ENCODE measurements at places on chromosomes 5 and 9.
A peak's percentile ranks its signal among the peaks of the same experiment; 100 is the strongest.

DNA sequence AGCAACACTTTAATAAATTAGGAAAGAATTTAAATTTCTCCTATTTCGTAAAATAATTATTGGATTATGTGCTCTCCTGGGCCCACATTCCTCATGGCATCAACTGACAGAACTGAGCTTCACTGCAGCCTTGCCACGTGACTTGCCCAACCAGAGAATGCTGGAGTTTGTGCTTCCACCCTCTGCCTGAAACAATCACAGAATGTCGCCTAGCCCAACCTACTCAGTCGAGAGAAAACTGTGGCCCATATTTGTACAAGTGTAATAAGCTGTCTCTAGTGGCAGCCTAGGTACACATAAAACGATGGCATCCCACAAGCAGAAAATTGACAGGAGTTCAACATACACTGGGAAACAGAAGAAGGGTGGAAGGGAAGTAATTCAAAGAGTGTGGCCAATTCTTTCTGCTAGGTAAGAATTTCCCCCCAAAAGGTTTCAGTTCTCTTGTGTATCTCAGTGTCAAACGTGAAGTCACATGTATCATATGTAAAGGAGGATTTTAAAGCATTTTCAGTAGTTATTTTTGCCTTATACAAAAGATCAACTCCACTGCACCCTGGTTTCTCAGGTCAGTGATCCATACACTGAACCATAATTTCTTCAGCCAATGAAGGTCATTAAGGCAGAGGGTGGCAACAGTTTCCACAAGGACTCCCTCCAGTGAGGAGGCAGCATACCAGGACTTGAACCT is 41.7 kb downstream of the ZNF608 start:
- no peak for DNase-seq

DNA sequence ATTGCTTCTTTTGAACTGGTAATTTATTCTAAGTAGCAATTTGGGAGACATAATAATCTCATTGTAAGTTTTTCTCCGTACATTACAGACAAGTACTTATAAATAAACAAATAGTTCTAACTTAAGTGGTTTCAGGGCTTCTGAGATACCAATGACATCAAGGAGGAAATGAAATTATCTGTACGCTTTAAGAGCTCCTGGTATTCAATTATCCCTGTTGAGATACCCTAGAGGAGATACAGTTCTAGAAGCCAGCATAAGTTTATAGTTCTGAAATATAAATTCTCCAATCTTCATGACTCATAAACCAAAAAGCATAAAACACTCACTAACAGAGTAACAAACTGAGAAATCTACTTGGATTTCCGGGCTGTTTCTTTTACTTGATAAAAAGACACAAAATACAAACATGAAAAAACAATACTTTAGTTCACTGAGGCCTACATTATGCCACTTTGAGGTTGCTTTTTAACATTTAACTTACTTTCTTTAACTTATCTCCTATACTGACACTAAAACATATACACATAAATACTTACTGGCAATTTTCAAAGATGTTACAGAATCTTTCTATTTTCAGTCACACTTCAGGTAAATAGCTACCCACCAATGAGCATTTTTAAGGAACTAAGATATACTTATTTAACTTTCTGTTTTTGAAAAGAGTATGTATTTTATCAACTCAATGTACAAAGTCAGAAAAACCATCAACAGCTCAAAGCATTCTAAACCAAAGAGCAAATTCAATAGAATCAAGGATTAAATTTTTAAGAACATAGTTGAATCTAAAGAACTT is 7.5 kb downstream of the DCTN4 start:
- DNase-seq = no peak

GRCh38 chr9:110058304-110058953 is 149.5 kb downstream of the C9orf152 start:
- DNase-seq = no peak

DNA sequence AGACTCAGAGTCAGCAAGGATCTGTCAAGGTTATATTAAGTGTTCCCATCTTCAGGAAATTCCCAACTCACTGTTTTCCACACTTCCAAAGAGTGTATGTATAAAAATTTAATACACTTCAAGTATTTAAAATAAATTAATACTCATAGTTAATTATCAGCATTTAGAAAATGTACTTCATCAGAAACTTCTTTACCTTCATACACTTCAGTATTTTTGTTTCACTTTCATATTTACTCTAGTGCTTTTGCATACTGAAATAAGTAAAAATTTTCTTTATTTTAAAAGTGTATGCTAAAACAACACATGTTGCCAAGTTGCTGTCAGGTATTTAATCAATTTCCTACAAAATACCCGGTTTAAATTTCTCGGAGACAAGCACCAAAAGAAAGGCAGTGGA is 16.5 kb downstream of the RICTOR start:
- peak; percentile 9 for DNase-seq

DNA sequence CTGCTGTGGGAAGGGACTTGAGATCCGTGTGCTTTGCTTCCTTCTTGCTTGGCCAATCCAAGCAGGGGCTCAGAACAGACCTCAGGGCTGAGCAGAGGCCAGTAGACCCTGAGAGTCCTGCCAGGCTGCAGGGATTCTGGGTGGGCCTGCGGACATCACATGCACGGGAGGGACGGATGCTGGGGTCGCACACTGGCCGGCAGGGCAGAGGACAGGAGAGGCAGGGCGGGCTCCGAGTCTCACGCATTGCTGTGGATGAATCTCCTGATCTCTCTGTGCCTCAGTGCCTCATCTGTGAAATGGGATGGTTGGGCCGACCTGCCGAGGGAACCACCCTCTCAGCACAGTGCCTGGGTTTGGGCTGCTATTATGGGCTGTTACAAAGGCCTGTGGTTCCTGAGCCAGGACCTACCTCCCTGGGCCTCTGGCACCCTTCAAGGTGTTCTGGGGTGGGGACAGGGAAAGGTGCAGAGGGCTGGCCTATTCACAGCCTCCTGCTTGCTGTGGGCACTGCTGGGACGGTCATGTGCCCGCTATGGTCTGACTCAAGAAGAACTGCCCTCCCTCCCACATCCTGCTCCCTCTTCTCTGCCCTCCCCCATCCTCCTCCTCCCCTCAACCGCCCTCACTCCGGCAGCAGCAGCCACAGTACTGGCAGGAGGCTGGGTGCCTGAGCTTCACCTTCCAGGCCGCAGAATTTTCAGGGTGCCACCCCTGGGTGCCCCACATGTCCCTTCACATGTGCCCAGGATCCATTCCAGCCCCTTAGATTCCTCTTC is 43.3 kb downstream of the NCS1 start:
- DNase-seq = peak; percentile 21

- DNase-seq = no peak
Observed at GRCh38 chr5:7372399-7372798, 23.5 kb upstream of the ADCY2 start.

- no peak for DNase-seq
Observed at GRCh38 chr9:124664143-124664542, 107.0 kb downstream of the NR6A1 start.

DNA sequence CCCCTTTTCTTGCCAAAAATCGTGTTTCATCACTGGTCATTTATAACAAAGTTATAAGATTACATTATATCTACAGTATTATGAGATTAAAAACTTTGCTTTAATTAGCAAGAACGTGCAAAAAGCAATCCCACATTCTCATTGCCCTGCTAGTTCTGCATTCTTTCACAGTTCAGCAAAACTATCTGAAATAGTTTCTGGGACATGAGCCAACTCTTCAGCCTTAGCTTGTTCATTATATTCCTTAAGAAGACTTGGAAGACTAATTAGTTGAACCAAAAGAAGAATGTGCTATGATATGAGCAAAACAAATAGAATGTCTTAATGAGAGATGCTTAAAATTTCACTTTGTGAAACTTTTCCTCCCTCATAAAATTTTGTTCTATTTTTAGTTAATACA is 76.7 kb downstream of the ITGA1 start:
- DNase-seq = no peak

DNA sequence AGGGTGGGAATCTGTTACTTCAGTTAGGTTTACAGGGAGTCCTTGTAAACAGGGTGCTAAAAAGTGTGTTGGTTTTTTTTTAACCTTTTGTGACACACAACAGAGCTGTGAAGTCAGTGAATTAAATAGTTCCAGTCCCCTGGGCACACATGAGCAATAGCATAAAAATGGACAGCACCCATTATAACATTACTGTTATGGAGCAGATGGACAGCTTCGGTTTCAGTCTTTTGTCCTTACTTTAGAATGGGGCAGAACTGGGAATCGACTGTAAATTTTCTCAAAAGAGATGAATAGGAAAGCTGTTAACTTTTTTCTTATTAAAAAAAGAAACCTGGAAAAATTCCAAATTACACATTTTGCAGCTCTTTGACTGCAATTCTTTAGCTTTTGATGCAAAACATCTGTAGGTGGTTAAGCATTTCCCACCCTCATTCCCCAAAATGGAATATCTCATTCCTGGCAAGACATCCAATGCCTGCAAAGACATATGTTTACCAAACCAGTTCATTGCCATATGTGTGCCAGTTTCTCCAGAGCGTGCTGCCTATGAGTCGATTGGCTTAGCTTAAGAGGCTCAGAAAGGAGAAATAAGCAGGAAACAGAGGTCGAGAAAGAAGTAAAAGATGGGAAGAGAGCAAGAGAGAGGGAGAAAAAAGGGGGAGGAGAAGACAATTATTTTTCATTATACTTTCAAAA is 212.3 kb upstream of the TMEM161B start:
- no peak for DNase-seq

DNA sequence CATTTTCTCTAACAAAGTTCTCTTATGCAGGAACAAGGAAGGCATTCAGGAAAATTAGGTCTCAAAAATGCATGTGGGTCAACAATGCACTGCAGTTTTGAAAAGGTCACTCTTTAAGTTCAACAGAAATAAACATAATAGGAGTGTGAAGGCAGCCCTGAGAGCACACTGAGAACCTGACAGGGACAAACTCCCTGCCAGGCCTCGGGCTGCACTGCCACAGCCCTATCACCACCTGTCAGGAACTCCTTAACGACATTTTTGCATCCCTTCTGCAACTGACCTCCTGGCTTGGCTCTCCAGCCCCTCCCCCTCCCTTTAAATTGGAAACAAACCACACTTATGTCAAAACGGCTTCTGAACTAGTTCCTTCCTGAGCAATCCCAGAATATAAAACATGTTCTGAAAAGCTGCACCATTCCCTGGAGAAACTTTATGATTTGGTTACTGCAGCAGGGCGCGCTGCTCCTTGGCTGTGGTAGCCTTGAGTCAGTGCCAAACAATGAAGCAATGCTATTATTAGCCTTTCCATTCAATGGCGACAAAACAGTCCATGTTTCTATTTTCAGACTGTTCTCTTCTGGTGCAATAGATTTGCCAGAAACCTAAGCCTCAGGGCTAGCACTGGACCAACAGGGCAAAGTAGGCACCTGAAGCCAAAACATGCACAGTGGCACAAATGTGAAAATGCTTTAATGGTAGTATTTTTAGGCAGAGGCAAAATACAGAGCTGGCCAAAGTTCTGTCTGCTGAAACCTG is 160.1 kb upstream of the ZNF608 start:
- DNase-seq = no peak

- DNase-seq = no peak
Observed at GRCh38 chr5:112064271-112064701, 307.3 kb upstream of the NREP start.

DNA sequence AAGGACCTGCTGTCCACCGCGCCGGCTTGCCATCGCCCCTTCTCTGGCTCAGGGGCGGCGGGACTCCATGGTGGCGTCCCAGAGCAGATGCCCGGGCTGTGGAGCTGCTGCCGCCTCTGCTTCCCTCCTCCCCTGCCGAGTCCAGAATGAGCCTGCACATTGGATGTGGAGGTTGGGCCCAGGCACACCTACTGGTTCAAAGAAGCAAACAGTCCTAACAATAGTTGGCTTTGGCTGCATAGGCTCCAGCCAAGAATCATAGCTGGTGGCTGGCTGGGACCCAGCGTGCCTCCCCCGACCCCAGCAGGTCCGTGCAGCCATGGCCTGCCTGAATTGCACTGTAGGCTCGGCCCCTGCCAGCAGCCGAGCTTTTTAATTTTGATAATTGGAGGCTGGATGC is 25.8 kb downstream of the ADAMTSL2 start:
- DNase-seq = no peak

DNA sequence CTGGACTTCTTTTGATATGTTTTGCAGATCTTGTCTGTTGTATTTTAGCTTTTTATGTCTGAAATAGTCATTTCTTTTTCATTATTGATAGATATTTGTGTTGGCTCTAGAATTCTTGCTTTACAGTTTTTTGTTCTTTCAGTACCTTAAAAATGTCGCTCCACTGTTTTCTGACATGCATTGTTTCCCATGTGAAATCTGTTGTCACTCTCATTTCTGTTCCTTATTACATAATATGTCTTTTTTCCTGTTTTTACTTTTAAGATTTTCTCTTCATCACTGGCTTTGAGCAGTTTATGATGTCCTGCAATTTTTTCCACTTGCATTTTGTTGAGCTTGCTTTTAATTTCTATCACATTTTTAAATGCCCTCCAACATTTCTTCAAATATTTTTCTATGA is 270.4 kb upstream of the TARS1 start:
- DNase-seq = no peak

DNA sequence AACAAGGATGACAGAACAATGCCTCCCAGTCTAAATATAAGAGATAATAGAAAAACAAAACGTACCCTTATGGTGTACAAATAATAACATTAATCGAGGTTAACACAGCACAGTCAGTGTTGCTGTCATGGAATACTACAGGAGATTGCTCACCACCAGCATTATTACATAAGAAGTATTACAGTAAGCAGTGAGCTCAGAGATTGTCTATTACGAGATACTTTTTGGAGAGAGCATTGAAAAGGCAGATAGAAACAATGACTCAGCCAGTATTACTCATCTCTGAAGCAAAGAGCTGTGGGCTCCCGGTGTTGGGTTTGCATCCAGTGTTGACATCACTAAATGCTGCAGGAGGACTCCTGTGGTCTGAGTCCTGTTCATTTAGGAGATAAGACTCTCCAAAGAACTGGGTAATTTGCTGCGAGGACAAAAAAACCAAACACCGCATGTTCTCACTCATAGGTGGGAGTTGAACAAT is 191.9 kb upstream of the SEMA6A start:
- DNase-seq = no peak

DNA sequence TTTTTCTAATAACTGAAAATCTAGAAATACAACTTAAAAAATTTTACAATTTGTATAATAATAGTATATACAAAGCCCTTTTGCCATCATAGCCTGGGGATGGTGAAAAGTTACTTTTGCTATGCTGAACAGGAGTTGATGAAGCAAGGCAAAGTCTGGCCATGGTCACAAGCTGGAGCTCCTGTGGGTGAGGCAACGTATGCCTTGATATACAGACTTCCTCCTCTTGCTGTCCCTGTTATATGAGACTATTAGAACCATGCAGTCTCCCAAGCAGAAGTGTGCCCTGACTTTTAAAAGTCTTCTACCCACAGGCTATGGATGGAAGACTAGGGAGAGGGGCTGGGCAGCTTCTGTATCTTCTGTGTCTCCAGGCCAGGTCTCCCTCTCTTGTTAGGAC is 15.7 kb downstream of the FAM151B start:
- peak; percentile 66 for DNase-seq

- DNase-seq = no peak
Observed at GRCh38 chr5:64323591-64323990, 157.9 kb downstream of the RNF180 start.

- DNase-seq = no peak
Observed at GRCh38 chr9:20526500-20527319, 95.6 kb downstream of the MLLT3 start.
